Naive B cell (primary cell): ENCODE measurements at places on chromosomes 7 and 10. TPM values are rescaled to one million over a fixed set of nuclear protein-coding genes. Genes with fewer than 3 reads are reported as not detected.

The UPK3BL1 gene
- 16.1 TPM for polyA plus RNA-seq

The ZC3HAV1L gene
- polyA plus RNA-seq: 0.18 TPM

The CDK1 gene
- 1.6 TPM for polyA plus RNA-seq

The CHST15 gene
- polyA plus RNA-seq: 18.3 TPM

The ASZ1 gene
- not detected for polyA plus RNA-seq

The HOXA4 gene
- polyA plus RNA-seq: not detected

The FAM237B gene
- not detected for polyA plus RNA-seq

The CAMK1D gene
- 34.9 TPM for polyA plus RNA-seq

The IL6 gene
- polyA plus RNA-seq: 8.3 TPM

The BTBD16 gene
- polyA plus RNA-seq: not detected

The PLXNA4 gene
- not detected for polyA plus RNA-seq

The GIMAP7 gene
- 3.2 TPM for polyA plus RNA-seq

The ENTPD1 gene
- polyA plus RNA-seq: 44.2 TPM

The HTR7 gene
- not detected for polyA plus RNA-seq

The WEE2 gene
- polyA plus RNA-seq: not detected

The PPP1R3A gene
- polyA plus RNA-seq: not detected

The METTL27 gene
- polyA plus RNA-seq: 3.9 TPM
